ENCODE measurements at places on chromosomes 4 and X.

- H3K27ac ChIP-seq: no peak overlapping the region
- H3K4me1 ChIP-seq: no peaks in the 10 kb centered on the region
- DNase-seq: no peak
- H3K4me3 ChIP-seq: no peak overlapping the region
Measured at GRCh38 chrX:139929876-139930275, 3.0 kb downstream of the ATP11C start.

- H3K4me3 ChIP-seq: no peak overlapping the region
- no peaks in the 10 kb centered on the region for H3K4me1 ChIP-seq
- no peaks in the 10 kb centered on the region for H3K27me3 ChIP-seq
- DNase-seq: no peak
- no peak overlapping the region for H3K27ac ChIP-seq
Measured at GRCh38 chr4:73405138-73405537, 1.1 kb downstream of the ALB start.

DNA sequence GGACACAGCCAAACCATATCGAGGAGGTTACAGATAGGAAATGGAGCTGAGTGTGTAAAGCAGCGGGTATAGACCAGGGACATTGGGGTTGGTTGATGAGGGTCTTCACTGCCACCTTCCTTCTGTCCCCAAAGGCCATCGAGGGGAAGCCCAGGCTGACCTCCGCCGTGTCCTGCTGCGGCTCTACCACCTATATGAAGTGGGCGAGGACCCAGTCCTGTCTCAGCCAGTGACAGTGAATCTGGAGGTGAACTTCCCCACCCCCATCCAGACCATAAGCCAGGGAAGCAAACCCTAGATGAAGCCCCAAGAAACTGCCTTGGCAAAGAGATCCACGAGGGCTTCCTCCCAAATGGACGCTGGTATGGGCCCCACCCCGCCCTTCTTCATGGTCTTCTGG, 23.2 kb upstream of the MRFAP1 start:
- H3K27me3 ChIP-seq: no peaks in the 10 kb centered on the region
- H3K36me3 ChIP-seq: peaks cover 89% of the 10 kb centered on the region
- H3K4me1 ChIP-seq: no peaks in the 10 kb centered on the region
- H3K4me3 ChIP-seq: no peak overlapping the region

GRCh38 chrX:17414027-17414658, 39.1 kb downstream of the NHS start:
- H3K4me1 ChIP-seq: no peaks in the 10 kb centered on the region
- H3K27me3 ChIP-seq: no peaks in the 10 kb centered on the region
- no peak overlapping the region for H3K27ac ChIP-seq
- no peak for DNase-seq

GRCh38 chr4:189215574-189215973, 725.1 kb upstream of the FRG1 start:
- no peaks in the 10 kb centered on the region for H3K4me1 ChIP-seq
- H3K27me3 ChIP-seq: no peaks in the 10 kb centered on the region
- H3K27ac ChIP-seq: no peak overlapping the region
- H3K4me3 ChIP-seq: no peak overlapping the region

DNA sequence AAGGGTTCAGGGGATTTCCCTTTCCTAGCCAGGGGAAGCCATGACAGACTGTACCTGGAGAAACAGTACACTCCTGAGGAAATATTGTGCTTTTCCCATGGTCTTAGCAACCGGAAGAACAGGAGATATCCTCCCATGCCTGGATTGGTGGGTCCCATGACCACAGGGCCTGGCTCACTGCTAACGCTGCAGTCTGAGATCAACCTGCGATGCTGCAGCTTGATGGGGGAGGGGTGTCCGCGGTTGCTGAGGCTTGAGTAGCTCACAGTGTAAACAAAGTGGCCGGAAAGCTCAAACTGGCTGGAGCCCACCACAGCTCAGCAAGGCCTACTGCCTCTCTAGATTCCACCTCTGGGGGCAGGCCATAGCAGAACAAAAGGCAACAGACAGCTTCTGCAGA, 819.5 kb downstream of the TECRL start:
- no peak overlapping the region for H3K4me3 ChIP-seq
- no peak for DNase-seq
- H3K27me3 ChIP-seq: no peaks in the 10 kb centered on the region
- H3K27ac ChIP-seq: no peak overlapping the region

- H3K27me3 ChIP-seq: no peaks in the 10 kb centered on the region
- peaks cover 41% of the 10 kb centered on the region for H3K4me1 ChIP-seq
- peak overlapping the region; percentile 89 for H3K4me3 ChIP-seq
- H3K36me3 ChIP-seq: no peaks in the 10 kb centered on the region
- peak overlapping the region; percentile 94 for H3K27ac ChIP-seq
Measured at GRCh38 chr4:70687392-70687791, 940 bp upstream of the UTP3 start.

DNA sequence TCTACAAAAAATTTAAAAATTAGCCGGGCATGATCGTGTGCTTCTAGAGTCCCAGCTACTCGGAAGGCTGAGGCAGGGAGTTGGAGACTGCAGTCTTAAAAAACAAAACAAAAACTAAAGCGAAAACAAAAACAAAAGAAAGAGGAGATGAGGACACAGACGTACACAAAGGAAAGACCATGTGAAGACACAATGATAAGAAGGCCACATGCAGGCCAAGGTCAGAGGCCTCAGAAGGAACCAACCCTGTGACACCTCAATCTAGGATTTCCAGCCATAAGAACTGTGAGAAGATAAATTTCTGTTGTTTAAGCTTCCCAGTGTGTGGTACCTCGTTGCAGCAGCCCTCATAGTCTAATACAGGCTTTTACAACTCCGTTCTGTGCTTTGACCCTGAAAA, 177.0 kb upstream of the ATP6AP2 start:
- no peaks in the 10 kb centered on the region for H3K27me3 ChIP-seq
- no peak overlapping the region for H3K4me3 ChIP-seq
- no peak for DNase-seq
- H3K4me1 ChIP-seq: no peaks in the 10 kb centered on the region
- no peak overlapping the region for H3K27ac ChIP-seq

- H3K36me3 ChIP-seq: no peaks in the 10 kb centered on the region
- H3K27ac ChIP-seq: no peak overlapping the region
- no peaks in the 10 kb centered on the region for H3K27me3 ChIP-seq
- no peaks in the 10 kb centered on the region for H3K4me1 ChIP-seq
- no peak for DNase-seq
Measured at GRCh38 chr4:60800701-60801100, 399.4 kb upstream of the ADGRL3 start.

- H3K27me3 ChIP-seq: no peaks in the 10 kb centered on the region
- H3K4me1 ChIP-seq: peaks cover 10% of the 10 kb centered on the region
- H3K4me3 ChIP-seq: peak overlapping the region; percentile 21
- DNase-seq: no peak
Measured at GRCh38 chr4:147057611-147058190, 112.0 kb upstream of the TTC29 start.

GRCh38 chrX:141467442-141467841, 117.1 kb downstream of the SPANXA1 start:
- H3K27me3 ChIP-seq: no peaks in the 10 kb centered on the region
- H3K4me1 ChIP-seq: no peaks in the 10 kb centered on the region
- no peak overlapping the region for H3K4me3 ChIP-seq
- H3K27ac ChIP-seq: no peak overlapping the region

GRCh38 chr4:79964020-79964399, 109.0 kb downstream of the ANTXR2 start:
- no peak overlapping the region for H3K27ac ChIP-seq
- no peaks in the 10 kb centered on the region for H3K27me3 ChIP-seq
- H3K4me1 ChIP-seq: no peaks in the 10 kb centered on the region
- DNase-seq: no peak
- H3K36me3 ChIP-seq: peaks cover 18% of the 10 kb centered on the region

GRCh38 chr4:121138039-121138825, 25.9 kb downstream of the TNIP3 start:
- H3K27me3 ChIP-seq: no peaks in the 10 kb centered on the region
- no peak overlapping the region for H3K27ac ChIP-seq
- H3K4me3 ChIP-seq: no peak overlapping the region
- DNase-seq: no peak
- peaks cover 41% of the 10 kb centered on the region for H3K36me3 ChIP-seq

GRCh38 chr4:99669084-99669483, 11.5 kb upstream of the C4orf54 start:
- no peak for DNase-seq

- no peaks in the 10 kb centered on the region for H3K4me1 ChIP-seq
- no peaks in the 10 kb centered on the region for H3K27me3 ChIP-seq
- DNase-seq: no peak
Measured at GRCh38 chr4:131632877-131633276, 1516.2 kb upstream of the PCDH10 start.

- no peak overlapping the region for H3K27ac ChIP-seq
- H3K27me3 ChIP-seq: no peaks in the 10 kb centered on the region
- H3K36me3 ChIP-seq: no peaks in the 10 kb centered on the region
Measured at GRCh38 chr4:189809839-189810238, 130.8 kb upstream of the FRG1 start.

GRCh38 chrX:150364347-150365050, 1.4 kb downstream of the MAMLD1 start:
- H3K27me3 ChIP-seq: no peaks in the 10 kb centered on the region
- H3K36me3 ChIP-seq: no peaks in the 10 kb centered on the region
- H3K4me3 ChIP-seq: peak overlapping the region; percentile 42

DNA sequence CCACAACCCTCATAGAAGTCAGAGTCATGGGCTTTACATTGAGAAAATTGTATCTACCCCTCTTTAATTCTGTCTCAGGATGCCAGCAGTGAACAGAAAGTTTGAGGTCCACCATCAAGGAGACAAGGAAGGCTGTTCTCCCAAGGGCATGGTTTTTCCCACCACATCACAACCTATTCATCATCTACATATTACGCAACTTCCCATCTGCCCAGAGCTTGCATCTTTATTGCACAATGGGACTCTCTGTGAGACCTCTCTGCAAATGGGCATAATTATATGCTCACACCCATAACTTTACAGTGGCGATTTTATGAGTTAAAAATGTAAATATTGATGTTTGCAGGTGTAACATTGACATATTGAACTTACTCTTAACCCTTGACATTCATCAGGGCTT, 38.9 kb downstream of the PAGE2 start:
- H3K36me3 ChIP-seq: no peaks in the 10 kb centered on the region
- H3K4me1 ChIP-seq: no peaks in the 10 kb centered on the region
- H3K4me3 ChIP-seq: no peak overlapping the region

DNA sequence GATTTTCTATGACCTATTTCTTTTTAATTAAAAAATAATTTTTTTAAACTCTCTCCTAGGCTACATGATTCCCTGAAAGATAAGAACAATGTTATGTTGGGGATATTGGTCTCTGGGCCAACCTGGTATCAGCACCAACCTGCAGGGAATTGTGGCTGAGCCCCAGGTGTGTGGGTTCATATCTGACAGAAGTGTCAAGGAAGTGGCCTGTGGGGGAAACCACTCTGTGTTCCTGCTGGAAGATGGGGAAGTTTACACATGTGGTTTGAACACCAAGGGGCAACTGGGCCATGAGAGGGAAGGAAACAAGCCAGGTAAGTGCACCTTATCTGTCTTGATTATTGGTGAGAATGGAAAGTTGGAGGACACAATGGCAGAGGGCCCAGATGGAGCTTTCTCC, 13.5 kb downstream of the HERC3 start:
- no peak overlapping the region for H3K4me3 ChIP-seq
- no peaks in the 10 kb centered on the region for H3K27me3 ChIP-seq
- no peaks in the 10 kb centered on the region for H3K36me3 ChIP-seq
- H3K27ac ChIP-seq: no peak overlapping the region
- DNase-seq: no peak
- H3K4me1 ChIP-seq: no peaks in the 10 kb centered on the region

GRCh38 chr4:73608689-73609594, 11.3 kb downstream of the RASSF6 start:
- no peak overlapping the region for H3K4me3 ChIP-seq
- H3K4me1 ChIP-seq: no peaks in the 10 kb centered on the region
- H3K27ac ChIP-seq: no peak overlapping the region
- H3K27me3 ChIP-seq: no peaks in the 10 kb centered on the region

GRCh38 chr4:121428721-121429120, 47.9 kb upstream of the QRFPR start:
- no peaks in the 10 kb centered on the region for H3K27me3 ChIP-seq
- H3K27ac ChIP-seq: no peak overlapping the region
- H3K36me3 ChIP-seq: no peaks in the 10 kb centered on the region
- DNase-seq: no peak
- H3K4me1 ChIP-seq: no peaks in the 10 kb centered on the region

DNA sequence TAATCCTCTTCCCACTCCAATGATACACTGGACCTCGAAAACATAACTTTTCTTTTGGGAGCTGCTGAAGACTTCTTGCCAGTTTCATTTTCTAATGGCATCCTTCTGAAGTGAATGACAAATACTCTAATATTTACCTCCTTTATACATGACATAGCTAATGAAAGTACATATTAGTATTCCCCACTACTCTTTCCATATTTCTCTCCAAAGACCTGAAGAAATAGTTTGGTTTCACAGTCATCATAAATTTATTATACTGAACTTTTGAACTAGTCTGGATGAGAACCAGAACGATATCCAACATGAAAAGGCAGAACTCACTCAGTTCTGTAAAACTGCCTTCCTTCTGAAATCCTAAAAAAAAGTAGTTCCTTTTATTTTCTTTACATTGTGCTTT, 139.1 kb downstream of the GPC3 start:
- no peaks in the 10 kb centered on the region for H3K4me1 ChIP-seq
- no peak overlapping the region for H3K4me3 ChIP-seq
- no peak for DNase-seq
- no peaks in the 10 kb centered on the region for H3K36me3 ChIP-seq

DNA sequence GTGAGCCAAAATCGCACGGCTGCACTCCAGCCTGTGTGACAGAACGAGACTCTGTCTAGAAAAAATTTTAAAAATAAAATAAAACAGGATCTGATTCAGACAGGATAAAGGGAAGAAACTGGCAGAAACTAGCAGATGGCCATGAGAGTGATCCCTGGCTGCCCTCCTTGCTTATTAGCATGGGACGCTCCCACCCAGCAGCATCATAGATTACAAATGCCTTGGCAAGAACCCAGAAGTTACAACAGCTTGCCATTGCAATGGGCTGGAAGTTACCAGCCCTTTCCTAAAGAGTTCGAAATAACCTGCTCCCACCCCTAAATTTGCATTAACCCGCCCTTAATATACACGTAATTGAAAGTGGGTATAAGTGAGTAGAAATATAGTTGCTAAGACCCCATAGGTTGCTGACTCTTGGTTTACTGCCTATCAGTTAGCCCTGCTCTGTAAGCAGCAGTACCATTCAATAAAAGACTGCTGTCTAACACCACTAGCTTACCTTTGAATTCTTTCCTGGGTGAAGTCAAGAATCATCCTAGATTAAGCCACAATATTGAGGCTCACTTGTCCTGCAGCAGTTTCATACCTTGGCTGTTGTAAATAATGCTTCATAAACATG, 9.1 kb upstream of the XAGE2 start:
- H3K27ac ChIP-seq: no peak overlapping the region
- no peaks in the 10 kb centered on the region for H3K27me3 ChIP-seq
- H3K4me1 ChIP-seq: no peaks in the 10 kb centered on the region
- no peak overlapping the region for H3K4me3 ChIP-seq

- H3K4me1 ChIP-seq: no peaks in the 10 kb centered on the region
- H3K27ac ChIP-seq: no peak overlapping the region
- peak; percentile 47 for DNase-seq
Measured at GRCh38 chr4:118865091-118865708, 23.5 kb upstream of the SYNPO2 start.

Measured in left lung (tissue), 14 donors.